ENCODE measurements at places on chromosomes 5 and 9.

- DNase-seq: no peak
These were observed 162.9 kb downstream of the FGF1 start for GRCh38 chr5:142522983-142523382.

DNA sequence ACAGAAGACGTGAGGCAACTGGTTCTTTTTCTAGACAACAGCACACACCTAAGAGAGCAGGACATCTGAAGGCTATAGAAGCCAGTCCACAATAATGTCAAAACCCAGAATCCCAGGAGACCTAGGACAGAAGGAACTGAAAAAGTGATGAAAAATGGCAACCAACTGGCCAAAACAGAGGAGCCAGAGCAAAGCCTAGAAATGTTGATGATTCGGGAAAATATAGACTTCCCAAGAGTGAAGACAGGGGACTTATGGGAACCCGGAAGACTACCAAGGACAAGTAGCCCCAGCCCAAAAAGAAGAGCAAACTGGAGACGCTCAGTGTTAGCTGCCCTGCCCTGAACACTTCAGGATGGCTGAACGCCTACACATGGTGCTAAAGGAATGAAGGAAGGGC is 43.4 kb upstream of the ZNF366 start:
- DNase-seq: no peak

DNA sequence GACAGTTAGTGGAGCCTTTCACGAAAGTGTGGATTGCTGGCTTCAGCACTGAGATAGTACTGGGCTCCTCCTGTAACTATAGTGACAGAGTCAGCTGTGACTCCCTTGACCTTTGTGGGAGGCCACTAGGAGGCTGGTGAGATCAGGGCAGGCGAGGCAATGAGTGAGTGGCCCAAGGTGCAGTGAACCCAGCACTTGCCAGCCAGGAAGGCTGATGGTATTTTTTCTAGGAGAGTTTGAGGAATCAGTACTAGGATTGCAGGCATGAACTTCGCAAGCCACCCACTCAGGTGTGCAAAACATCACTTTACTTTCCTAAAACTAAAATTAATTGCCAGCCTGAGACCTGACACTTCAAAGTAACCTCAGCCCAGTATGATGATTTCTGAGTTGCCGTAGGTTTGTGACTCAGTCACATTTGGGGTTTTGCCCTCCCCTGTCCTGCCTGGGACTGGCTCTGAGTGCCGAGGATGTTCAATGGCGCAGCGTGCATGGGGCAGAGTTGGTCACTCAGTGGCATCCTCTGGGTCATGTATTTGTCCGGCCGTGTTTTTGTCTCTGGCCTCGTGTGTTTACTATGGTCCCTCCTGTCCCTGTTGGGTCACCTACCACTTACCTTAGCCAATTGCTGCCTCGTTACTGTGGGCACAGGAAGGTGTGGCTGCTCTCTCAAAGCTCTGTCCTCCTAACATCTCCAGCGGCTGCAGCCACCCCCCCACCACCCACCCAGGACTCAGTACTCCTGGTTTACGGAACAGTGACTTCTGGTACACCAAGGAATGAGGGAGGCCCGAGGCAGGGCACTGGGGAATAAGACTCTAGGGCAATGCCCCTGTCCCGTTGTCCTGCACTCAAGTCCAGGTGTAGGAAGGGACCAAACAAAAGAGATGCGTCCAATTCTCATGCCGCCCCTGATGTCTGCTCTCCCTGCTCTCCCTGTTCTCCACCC is 67.2 kb downstream of the IL31RA start:
- DNase-seq: no peak

DNA sequence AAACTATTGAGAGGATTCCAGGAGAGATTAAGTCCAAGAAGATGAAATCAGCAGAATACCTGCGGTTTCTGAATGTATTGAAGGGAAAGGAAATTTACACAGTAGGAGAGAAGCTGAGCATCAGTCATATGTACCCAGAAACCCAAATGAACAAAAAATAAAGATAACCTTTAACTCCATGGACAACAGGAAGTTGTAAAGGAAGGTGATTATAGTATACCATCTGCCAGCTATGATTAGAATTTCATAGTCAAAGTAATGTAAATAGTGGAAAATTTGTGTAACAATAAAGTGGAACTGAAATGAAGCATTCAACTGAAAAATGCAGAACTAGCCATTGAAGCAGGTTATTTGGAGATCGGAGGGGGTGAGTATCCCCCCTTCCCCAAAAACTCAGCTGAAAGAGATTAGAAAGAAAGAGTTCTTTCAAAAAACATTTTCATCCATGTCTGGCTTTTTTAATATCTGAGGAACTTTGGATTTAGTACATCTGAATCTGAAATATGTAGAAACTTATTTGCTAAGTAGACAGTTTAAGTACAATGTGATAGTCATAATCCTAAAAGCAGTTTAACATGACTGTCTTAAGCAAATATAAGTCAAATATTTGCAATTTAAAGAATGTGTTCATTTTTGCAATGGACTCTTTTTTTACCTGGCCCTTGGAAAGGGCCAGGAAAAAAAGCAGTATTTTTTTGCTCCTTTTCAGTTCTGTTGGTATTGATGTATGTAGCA is 58.4 kb downstream of the APC start:
- DNase-seq: no peak
